ENCODE measurements at places on chromosomes 7 and 10.

DNA sequence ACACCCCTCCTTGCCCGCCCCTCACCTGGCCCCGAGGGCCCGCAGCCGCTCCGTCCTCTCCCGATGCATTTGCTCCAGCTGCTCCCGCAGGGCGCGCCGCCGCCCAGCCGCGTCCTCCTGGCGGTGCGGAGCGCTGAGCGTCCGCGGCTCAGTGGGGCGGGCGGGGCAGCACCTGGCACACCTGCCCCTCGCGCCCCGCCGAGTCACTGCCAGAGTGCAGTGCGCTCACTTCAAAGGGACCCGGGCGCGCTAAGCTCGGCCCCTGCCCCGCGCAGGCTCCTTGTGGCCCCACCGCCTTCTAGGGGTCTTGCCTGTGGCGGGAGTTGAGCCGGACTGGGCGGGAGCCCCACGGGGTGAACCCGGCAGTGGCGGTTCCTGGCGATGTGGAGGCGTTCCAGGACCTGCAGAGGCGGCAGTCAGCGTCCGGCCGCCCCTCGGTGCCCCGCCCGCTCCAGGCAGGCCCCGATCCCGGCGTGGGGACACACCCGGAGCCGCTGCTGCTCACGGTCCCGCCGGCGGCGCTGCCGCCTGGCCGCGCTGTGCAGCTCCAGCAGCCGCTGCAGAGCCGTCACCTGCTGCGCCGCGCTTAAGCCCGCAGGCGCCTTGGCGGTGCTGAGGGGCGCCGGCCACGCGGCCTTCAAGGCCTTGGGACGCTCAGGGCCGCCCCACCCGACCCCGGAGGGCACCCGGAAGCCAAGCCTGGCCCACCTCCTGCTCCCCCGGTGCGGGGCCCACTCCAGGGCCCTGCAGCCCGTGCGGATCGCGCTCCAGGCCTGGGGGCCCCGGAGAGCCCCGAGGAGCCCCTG is 6.7 kb downstream of the ATP6V1F start:
- peak; percentile 29 for DNase-seq

DNA sequence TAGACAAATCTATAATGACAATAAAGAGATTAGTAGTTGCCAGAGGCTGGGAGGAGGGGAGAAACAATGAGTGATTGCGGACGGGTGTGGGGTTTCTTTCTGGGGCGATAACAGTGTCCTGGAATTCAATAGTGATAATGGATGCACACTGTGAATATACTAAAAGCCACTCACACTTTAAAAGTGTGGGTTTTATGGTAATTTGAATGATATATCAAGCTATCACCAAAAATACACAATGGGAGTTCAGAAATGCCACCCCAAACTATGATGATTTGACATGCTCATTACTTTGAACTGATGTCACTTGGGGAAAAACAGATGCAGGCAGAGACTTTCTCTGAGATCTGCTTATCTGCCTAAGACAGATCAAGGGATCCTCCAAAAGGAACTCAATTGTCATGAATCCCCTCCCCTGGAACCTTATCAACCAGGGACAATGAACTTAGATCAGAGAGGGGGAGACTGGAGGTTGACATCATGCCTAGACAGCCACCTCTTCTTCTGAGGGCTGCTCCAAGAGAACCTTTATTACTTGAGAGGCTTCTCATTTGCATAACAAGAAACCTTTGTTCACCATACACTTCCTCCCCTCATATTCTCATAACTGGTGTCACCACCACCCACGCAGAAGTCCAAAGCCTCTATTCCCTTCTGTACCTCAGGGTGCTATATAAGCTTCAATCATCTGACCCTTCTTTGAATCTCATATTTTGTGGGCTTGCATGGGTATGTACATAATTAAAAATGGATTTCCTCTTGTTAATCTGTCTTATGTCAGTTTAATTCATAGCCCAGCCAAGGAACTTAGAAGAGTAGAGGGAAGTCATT is 14.8 kb upstream of the ZC3HAV1 start:
- DNase-seq, result no peak

GRCh38 chr7:13988065-13988464 is 1.4 kb downstream of the ETV1 start:
- DNase-seq, result no peak

DNA sequence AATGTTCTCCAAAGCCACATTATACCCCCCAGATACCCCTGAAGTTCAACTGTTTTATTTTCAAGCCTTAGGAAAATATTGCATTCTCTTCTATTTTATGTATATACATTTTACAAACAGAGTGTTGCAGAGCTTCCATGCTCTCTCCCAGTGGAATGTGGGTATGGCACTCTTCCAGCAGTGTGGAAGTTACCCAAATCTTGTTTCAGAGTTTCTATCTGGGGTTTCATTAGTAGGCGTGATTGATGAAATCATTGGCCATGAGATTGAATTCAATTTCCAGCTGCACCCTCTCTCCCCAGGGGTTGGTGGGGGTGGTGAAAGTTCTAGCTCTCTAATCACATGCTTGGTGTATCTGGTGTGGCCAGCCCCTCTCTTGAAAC is 350.4 kb downstream of the RPS24 start:
- no peak for DNase-seq

DNA sequence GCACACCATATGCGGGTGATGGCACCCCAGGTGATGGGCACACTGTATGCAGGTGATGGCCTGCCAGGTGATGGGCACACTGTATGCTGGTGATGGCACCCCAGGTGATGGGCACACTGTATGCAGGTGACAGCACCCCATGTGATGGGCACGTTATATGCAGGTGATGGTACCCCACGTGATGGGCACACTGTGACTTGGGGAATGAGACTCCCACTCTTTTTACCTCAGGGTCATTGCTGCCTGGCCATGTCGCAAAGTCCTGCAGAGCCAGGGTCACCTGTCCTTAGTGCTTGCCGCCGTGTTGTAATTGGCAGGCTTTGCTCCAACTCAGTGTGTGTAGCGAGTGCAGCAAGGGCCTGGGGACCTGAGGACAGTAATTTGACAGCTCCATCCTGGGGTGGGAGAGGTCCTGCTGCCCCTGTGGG is 7.6 kb upstream of the CCDC201 start:
- DNase-seq, result no peak

- no peak for DNase-seq
These were observed 20.6 kb upstream of the CHCHD3 start for GRCh38 chr7:133102276-133103060.

- DNase-seq, result peak; percentile 86
These were observed 148.0 kb downstream of the ANKRD7 start for GRCh38 chr7:118372530-118372929.

DNA sequence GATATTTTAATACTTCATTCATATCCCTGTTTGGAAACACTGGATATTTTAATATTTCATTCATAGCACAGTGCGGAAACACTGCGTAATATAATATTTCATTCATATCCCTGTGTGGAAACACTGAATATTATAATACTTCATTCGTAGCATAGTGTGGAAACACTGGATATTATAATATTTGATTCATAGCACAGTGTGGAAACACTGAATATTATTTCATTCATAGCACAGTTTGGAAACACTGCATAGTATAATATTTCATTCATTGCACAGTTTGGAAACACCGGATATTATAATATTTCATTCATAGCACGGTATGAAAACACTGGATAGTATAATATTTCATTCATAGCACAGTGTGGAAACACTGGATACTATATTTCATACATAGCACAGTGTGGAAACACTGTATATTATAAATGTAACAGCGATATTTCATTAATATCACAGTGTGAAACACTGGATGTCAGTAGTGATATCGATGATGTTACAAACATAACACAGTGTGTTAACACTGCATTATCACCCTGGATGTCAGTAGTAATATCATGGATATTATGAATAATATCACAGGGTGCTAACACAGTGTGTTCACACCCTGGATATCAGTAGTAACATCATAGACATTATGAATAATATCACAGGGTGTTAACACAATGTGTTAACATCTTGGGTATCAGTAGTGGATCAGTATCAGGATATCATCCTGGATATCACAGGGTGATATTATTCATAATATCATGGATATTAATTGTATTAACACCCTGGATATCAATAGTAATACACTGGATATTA is 2.9 kb upstream of the TMEM225B start:
- no peak for DNase-seq

DNA sequence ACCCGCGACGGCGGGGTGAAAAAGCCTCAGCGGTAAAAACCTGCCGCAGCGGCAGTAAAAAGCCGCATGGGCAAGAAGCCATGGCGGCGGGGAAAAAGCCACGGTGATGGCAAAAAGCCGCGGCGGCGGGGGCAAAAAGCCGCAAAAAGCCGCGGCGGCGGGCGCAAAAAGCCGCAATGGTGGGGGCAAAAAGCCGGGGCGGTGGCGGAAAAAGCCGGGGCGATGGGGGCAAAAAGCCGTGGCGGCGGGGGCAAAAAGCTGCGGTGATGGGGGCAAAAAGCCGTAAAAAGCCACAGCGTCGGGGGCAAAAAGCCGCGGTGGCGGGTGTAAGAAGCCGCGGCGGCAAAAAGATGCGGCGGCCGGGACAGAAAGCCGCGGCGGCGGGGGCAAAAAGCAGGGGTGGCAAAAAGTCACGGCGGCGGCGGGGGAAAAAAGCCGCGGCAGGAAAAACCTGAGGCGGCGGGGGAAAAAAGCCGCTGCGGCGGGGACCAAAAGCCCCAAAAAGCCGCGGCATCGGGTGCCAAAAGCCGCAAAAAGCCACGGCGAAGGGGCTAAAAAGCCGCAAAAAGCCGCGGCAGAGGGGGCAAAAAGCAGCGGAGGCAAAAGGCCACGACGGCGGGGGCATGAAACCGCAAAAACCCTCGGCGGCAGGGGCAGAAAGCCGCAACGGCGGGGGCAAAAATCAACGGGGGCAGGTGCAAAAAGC is 488.5 kb downstream of the ZNF33B start:
- no peak for DNase-seq

DNA sequence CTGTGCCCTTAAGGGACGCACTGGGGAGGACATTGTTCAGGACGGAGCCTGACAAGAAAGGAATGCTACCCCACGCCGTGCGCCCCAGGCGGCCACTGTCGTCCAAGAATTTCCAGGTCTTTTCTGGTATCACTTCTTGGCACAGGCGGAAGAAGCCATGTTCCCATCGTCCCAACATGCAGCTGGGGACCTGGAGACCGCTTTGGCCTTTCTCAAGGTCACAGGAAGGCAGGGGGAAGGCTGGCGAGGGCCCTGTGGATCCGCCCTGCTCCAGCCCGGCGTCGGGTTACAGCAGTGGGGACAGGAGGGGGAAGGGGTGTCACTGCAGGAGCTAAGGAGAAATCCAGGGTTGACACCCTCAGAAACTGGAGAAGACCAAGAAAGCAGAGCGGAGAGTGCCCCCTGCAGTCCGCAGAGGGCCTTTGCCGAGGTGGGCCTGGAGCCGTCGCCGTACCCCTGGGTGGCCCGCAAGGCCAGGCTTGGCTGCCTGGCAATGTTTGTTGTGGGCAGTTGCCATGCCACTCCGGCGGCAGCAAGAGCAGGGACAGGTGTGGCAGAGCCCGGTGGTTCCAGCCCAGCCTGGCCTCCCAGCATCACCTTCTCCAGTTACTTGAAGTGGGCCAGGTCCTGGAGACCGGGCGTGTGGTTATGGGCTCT is 104.1 kb downstream of the LHPP start:
- DNase-seq, result peak; percentile 46

GRCh38 chr10:70773965-70774809 is 11.0 kb downstream of the TBATA start:
- DNase-seq, result no peak

GRCh38 chr10:132391676-132392020 is 5.4 kb upstream of the PWWP2B start:
- no peak for DNase-seq

DNA sequence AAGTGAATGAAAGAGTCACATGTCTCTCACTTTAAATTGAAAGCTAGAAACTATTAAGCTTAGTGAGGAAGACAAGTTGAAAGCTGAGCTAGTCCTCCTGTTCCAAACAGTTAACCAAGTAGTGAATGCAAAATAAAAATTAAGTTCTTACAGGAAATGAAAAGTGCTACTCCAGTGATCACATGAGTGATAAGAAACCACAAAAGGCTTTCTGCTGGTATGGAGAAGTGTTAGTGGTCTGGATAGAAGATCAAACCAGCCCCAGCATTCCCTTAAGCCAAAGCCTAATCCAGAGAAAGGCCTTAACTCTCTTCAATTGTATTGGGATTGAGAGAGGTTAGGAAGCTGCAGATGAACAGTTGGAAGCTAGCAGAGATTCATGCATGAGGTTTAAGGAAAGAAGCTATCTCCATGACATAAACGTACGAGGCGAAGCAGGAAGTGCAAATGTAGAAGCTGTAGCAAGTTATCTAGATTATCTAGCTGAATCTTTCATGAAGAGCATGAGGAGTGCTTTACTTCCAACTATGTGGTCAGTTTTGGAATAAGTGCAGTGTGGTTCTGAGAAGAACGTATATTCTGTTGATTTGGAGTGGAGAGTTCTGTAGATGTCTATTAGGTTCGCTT is 261.6 kb downstream of the MDFIC start:
- peak; percentile 27 for DNase-seq

- DNase-seq, result no peak
These were observed 356.7 kb downstream of the HPSE2 start for GRCh38 chr10:98878921-98879320.

GRCh38 chr10:124151466-124152095 is 58.2 kb upstream of the CHST15 start:
- DNase-seq, result no peak

- no peak for DNase-seq
These were observed 36.0 kb upstream of the SEMA3E start for GRCh38 chr7:83684928-83685327.

DNA sequence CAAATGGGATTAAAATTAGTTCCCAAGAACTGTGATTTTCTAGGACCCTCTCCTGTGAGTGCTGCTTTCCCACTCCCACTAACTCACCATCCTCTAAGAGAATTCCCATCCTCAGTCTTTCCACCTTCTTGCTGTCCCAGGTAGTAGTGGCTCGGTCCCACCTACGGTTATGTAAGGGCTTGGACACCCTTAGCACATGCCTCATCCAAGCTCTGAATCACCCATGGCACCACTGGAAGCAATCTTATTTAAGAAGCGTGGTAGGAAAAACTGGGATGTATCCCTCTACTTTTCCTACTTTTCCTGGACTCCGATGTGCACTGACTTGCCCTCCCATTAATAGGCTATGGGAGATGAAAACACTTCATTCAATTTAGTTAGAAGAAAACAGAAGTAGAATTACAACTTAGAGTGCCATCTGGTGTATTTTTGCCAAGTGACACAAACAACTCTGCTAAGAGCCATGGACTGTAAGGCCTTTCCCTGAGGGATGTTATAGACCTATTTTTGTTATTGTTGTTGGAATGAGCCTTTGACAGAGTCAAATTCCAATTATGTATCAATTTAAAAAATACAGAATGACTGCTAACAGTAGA is 13.7 kb upstream of the ANKRD22 start:
- peak; percentile 65 for DNase-seq

GRCh38 chr10:88186335-88186734 is 322.9 kb downstream of the PTEN start:
- no peak for DNase-seq

GRCh38 chr10:73590881-73591799 is at the start of gene USP54:
USP54 (minus strand) TSS chr10:73591342; CDS start chr10:73575658, 15,684 bp downstream.
- DNase-seq, result peak; percentile 48

GRCh38 chr7:2008101-2008935 is 224.4 kb downstream of the MAD1L1 start:
- no peak for DNase-seq

- no peak for DNase-seq
These were observed 63.3 kb downstream of the PODXL start for GRCh38 chr7:131493081-131493480.

- peak; percentile 25 for DNase-seq
These were observed 25.1 kb downstream of the CDK14 start for GRCh38 chr7:90621125-90621746.

- no peak for DNase-seq
These were observed 17.0 kb upstream of the WAPL start for GRCh38 chr10:86538547-86538946.

Measured in NB4 (cell line).